ENCODE measurements at places on chromosomes 12 and 14. TPM values are rescaled to one million over a fixed set of nuclear protein-coding genes. Genes with fewer than 3 reads are reported as not detected.
A peak's percentile ranks its signal among the peaks of the same experiment; 100 is the strongest.

- no peak for DNase-seq
Measured at GRCh38 chr12:45816652-45817051, 87.1 kb downstream of the ARID2 start.

DNA sequence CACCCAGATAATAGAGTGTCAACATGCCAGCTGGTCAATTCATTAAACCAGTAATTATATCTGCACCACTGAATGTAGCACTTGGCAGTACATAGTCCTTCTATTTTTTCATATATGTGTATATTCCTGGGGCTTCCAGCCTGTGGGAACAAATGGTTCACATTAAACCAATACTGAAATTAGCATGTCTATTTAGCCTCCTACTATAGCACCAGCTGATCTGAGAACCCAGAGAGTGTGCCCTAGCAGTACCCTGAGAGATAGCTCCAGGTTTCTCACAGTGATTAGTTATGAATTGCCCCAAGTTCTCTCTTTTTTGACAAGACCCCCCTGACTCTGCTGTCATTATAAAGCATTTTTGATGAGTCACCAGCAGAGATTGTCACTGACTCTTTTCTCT is 1097.3 kb upstream of the FLRT2 start:
- no peak for DNase-seq

GRCh38 chr12:90268574-90268973 is 559.9 kb upstream of the ATP2B1 start:
- DNase-seq, result no peak

DNA sequence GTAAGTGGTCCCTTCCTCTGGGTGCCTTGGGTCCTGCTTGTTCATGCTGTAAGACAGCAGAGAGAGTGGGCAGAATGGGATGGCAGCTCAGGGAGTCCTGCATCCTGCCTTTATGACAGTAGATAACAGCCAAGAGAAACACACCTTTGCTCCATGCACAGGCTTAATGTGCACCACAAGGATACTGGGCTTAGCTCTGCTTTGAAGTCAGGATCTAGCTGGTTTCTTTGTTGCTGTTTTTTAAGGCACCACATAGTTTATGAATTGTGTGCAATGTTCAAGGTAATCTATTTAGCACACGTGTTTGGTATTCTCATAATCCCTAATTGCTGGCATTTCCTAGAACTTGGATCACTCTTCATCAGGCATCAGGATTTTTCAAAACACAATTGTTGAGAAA is 239.5 kb upstream of the DCN start:
- DNase-seq, result no peak

DNA sequence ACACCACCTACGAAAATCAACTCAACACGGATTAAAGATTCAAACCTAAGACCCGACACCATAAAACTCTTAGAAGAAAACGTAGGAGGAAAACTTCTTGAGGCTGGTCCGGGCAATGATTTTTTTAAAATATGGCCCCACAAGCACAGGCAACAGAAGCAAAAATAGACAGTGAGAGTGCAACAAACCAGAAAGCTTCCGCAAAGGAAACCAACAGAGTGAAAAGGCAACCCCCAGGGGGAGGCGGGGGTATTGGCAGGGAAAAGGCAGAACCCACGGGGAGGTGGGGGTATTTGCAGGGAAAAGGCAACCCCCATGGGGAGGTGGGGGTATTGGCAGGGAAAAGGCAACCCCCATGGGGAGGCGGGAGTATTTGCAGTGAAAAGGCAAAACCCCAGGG is 20.5 kb upstream of the FBRSL1 start:
- DNase-seq, result no peak

GRCh38 chr12:79409562-79409961 is 281.2 kb downstream of the PAWR start:
- DNase-seq, result peak; percentile 68

DNA sequence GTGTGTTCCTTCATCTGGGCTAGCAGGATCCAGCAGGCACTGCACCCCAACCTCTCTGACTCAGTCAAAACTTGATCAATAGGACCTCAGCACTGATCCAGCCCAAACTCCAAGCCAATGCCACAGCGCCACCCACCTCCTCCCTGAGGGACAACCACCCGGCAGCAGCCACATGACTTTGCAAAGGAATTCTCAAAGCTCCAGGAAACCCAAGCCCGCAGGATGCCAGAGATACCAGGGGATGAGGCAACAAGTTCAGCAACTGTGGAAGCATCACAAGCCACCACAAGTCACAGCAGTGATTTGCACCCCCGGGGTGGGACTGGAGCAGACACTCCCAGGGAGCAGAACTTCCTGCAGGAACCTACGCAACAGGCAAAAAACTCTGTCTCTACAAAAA is 37.3 kb downstream of the ACTN1 start:
- DNase-seq, result peak; percentile 96

DNA sequence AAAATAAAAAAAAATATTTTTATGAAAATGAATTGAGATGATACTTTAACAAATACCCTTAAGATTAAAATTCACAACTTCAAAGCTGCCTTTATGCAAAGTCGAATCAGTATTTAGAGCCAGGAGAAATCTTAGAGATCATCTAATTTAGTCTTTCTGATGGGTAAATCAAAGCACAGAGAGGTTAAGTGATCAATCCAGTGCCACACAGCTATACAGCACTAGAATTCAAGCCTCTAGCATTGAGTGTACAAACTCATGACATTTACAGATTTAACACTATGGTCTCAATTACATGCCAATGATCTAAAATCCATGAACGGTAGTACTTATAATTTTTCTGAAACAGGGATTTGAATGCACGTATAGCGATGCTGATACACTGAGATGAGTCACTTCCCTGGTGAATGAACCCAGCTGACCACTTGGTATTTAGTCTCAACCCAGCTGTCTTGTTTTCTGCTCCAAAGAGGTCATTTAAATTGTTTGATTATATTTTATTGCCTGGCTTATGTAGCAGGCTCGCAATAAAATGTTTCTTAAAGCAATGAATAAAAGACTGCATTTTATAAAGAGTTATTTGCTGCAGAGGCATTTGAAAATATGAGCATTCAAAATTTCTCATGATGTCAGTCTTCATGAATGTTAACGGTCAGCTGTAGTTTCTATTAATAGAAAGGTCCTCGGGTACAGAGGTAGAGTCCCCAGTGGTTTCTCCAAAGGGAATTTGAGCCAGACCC is 152.4 kb upstream of the PRICKLE1 start:
- DNase-seq, result peak; percentile 69

GRCh38 chr12:13596714-13597113 is 384.7 kb downstream of the GRIN2B start:
- DNase-seq, result no peak

- no peak for DNase-seq
Measured at GRCh38 chr14:97005934-97006333, 208.8 kb downstream of the VRK1 start.

GRCh38 chr12:49230805-49231194 is 34.1 kb upstream of the TUBA1C start:
- no peak for DNase-seq

DNA sequence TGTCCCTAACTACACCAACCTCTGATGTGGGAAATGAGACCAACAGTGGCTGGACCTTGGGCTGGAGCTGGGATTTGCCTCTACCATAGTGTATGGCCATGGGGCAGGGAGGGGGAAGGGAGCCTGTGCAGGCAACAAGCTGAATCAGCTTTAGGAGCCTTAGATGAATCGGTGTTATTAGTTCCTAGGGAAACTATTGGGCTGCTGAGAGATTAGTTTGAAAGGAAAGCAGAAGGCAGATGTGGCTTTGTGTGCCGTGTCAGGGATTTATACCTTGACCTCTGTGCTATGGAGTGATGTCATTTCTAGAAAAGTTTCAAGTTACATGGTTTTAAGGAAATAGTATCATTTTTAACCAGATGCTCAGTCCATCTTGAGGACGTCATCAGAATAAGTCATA is 19.5 kb upstream of the GAS2L3 start:
- peak; percentile 30 for DNase-seq

GRCh38 chr14:96247031-96247430 is 9.0 kb upstream of the BDKRB1 start:
- DNase-seq, result no peak

DNA sequence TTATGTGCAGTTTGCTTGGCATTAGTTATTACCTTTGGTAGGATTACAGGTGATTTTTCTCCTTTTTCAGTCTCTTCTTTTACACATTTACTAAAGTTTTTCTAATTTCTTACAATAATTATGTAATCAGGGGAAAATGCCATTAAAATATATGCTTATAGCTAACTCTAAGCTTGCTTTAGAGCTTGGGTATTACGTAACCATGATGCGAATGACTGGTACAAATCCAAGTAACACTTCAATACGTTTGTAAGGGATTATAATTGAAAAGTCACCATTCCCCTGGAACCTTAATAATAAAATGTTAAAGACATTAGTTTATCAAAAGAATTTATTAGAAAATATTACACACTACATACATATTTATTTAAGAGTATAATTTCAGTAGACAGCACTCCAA is 71.6 kb downstream of the SCAF11 start:
- no peak for DNase-seq

GRCh38 chr14:90248594-90248993 is 7.8 kb upstream of the PSMC1 start:
- DNase-seq, result no peak

The GABARAPL1 gene
- 61.2 TPM for total RNA-seq

The STAB2 gene
- not detected for total RNA-seq

The RAB15 gene
- total RNA-seq, result 3.5 TPM

The RNASE7 gene
- total RNA-seq, result not detected

The LPAR5 gene
- not detected for total RNA-seq

The SPIC gene
- not detected for total RNA-seq

Data from fibroblast of villous mesenchyme (primary cell).